ENCODE measurements at places on chromosomes 5 and 9. TPM values are rescaled to one million over a fixed set of nuclear protein-coding genes. Genes with fewer than 3 reads are reported as not detected.
A peak's percentile ranks its signal among the peaks of the same experiment; 100 is the strongest.

- no peak for DNase-seq
Measured at GRCh38 chr5:36180556-36181350, 28.8 kb downstream of the SKP2 start.

GRCh38 chr9:122055701-122056100 is 37.4 kb downstream of the TTLL11 start:
- no peak for DNase-seq

GRCh38 chr9:133164191-133164590 is 477 bp upstream of the GBGT1 start:
- no peak for DNase-seq

- DNase-seq: no peak
Measured at GRCh38 chr9:104778802-104779201, 14.9 kb downstream of the NIPSNAP3B start.

DNA sequence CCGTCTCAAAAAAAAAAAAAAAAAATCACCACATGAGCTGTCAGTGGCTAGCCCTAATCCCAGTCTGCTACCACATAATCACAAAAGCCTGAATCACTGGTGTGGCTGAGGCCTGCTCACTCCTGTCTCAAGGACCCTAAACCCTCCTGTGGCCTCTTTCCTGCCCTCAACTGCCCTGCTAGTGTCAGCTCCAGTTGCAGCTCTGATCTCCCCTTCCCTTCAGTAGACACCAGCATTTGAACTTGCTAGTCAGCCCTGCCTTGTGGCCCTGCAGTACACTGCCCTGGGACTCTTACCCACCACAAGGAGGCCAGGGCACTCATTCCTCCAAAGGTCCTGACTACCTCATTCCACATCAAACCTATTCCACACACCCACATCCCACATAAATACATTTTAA is 9.5 kb upstream of the P4HA2 start:
- no peak for DNase-seq

DNA sequence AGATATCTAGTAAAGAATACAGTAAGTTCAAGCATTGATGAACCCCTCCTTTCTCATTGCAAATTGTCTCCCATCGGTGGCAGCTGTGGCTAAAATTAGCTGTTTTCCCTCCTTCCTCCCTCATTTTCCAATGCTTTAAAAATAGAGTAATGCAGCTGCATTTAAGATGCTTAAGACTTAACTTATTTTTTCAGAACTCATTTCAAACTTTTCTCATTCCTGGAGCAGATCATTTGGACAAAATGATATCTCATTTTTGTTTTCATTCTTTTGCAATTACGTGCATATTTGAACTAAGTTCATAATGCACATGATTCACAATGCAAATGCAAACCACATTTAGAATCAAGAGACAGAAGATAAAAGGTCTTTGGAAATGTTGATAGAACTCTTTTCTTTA is 14.6 kb downstream of the HSPB3 start:
- no peak for DNase-seq

- no peak for DNase-seq
Measured at GRCh38 chr5:56498759-56499395, 265.7 kb upstream of the ANKRD55 start.

- no peak for DNase-seq
Measured at GRCh38 chr9:127098916-127099553, 23.4 kb downstream of the ANGPTL2 start.

DNA sequence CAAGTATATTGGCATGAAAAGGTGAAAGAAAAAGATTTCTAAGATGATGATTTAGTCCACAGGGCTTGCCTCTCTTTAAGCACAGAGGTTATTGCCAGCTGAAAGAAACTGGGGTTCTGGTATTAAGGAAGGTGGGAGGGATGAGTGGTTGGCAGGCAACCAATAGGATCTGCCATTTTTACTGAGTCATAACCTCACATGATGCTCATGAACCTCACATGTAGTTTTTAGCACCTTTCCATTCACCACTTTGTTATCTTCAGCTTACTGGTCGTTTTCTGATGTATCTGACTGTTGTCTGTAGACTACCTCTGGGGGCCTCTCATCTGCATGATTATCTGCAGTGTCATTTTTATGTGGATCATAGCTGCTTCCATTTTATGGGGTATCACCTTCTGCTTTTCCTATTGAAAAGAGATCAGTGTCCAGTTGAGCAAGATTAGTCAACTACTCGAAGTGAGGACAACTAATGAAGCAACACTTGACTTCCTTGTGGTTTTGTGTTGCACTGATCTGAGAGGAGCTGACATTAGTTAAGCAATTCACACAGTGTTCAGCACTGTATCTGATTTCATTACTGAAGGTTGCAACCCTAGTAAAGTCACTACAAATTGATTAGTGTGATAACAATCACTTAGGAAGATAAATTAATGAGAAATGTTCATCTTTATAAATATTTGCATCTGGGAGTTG is 186.3 kb downstream of the SGCD start:
- no peak for DNase-seq

GRCh38 chr5:180522330-180522729 is 28.2 kb downstream of the CNOT6 start:
- DNase-seq: no peak

DNA sequence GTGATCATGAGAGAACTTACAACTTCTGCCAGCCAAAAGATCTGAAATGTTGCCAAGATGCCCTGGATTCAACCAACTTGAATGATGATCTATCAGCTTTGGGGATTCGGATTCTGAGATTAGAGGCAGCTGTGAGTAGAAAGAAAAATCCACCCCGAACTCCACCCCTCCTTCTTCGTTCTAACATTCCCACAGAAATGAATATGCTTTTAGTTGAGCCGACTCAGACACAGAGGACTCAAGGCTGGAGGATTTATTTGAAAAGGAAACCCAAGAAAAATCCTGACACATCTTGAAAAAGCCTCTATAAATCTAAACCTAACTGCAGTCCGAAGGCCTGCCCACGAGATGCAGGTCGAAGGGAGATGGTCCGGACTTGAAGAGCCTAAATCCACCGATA is 275.0 kb downstream of the GAS1 start:
- no peak for DNase-seq

DNA sequence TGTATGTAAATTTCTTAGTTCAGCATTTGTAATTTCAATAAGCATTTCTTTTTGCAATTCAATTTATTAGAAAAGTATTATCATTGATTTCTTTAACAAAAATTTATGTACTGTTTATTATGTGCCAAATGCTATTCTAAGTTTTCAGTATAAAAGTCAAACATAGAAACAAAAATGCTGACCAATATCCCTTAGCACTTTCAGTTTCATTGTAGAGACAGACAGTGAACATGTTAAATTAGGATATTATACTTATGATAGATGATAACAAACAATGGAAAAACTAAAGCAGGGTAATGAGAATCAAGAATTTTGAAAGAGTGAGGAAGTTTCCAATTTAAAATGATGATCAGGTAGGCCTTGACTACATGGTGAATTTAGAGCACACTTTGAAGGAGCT is 1106.0 kb downstream of the TAF11L14 start:
- DNase-seq: no peak

- no peak for DNase-seq
Measured at GRCh38 chr5:135477613-135478066, 25.5 kb upstream of the TIFAB start.

DNA sequence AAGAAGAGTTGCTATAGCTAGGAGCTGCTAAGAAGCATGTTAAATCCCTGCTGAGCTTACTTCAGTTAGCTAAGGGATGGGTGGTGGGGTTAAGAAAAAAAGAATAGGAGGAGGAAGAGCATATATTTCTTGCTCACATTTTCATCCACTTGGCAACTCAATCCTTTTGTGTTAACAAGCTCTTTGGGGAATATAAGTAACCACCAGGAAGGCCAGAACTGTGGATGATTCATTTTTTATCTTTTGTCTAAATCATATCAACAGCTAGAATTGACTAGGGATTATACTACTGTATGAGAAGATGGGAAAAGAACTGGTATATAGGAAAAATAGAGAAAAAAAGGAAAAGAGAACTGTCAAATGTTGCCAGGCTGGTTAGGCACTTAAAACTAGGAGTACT is 555.3 kb upstream of the ARRDC3 start:
- DNase-seq: no peak

DNA sequence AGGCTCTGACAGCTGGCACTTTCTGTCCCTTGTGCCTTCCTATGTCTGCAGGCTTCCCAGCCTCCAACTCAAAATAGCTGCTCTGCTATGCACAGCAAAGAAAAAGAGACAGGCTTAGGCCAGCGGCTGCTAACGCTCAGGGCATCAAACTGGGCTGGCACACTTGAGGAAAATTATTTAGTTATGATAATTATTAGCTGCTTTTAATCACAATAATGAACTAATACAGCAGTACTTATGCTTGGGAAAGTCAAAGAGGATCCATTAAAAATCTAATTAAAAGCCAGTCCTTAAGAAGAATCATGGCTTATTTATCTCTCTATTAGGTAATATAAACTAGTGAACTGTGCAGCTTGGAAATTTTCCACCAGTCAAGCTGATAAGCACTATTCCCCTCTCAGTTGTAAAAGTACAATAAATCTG is 233.2 kb downstream of the SLIT3 start:
- no peak for DNase-seq

- no peak for DNase-seq
Measured at GRCh38 chr9:115411516-115411915, 293.6 kb upstream of the TNC start.

DNA sequence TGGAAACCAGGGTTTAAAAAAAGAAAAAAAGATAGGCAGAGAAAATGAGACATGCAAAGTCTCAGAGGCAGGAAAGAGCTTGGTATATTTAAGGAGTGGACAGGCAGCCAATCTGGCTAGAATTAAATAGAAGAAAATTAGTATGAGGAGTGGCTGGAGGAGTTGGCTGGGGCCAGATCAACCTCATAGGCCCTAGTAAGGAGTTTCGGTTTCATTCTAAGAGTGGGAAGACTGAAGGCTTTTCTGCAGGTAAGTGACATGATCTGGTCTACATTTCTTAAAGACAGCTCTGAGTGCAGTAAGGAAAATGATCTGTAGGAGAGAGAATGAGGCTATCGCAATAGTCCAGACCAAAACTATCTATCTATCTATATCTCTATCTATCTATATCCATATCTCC is 27.5 kb downstream of the ADRB2 start:
- DNase-seq: no peak

DNA sequence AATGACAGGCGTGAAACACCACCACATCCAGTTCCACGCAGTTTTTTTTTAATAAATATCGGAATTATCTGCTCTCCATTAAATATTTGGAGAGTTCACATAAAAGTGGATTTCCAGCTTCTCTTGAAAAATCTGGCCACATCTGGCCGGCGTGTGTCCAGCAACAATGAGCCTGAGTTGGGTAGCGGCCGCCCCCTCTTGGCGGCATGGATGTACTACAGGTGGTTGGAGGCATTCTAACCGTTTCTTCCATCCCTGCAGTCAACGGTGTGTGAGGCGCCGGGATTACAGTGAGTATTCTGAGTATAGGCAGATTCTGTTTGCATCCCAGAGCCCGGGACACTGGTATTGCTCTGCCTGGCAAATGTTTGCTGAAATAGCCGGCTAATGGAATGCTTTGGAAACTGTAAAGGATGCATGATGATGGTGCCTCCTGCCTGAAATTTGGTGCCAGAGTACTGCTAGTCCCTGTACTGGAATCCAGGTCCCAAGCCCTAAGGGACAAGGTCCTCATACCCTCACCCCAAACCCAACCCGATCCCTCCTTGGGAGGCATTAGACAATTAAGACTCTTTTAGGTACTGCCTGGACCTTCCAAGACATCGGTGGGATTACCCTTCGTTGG is 13.6 kb upstream of the GM2A start:
- peak; percentile 37 for DNase-seq

DNA sequence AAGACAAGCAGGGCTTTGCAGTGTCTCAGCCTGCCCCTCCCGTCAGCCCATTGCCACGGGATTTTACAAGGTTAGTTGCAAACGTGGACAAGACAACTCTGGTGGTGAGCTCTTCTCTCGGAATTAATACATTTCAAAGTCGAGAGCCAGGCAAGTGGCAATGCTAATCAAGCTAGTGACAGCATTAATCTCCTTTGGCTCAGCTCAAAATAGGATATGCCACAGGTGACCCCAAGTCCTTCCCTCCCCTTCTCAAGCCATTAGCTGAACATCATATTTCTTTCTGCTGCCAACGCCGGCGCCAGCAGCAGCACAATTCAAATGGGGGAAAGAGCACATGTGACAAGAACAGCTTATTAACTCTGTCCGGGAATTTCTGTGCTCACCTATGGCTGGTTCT is 190.1 kb downstream of the ATPSCKMT start:
- no peak for DNase-seq

GRCh38 chr9:80867731-80868130 is 821.6 kb downstream of the TLE1 start:
- no peak for DNase-seq

GRCh38 chr5:59007460-59008063 is 424.7 kb downstream of the RAB3C start:
- no peak for DNase-seq

GRCh38 chr5:60677850-60678664 is 21.9 kb downstream of the DEPDC1B start:
- peak; percentile 71 for DNase-seq

GRCh38 chr5:163562071-163562470 is 56.7 kb downstream of the MAT2B start:
- no peak for DNase-seq

DNA sequence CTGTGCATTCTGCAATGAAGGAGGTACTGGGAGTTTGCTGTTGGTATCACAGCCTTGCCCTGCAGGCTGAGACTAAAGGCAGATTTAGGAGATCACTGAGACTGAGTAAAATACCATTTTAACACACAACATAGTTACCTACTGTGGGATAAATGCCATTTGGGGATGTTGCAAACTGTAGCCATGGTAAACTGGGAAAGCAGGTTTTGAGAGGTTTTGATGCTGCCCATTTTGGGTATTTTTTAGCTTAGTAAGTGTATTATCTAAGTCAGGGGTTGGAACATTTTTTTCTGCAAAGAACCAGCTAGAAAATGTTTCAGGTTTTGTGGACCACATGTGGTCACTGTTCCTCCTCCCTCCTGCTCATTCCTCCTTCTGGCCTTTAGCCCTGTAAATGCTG is 108.9 kb downstream of the EHMT1 start:
- DNase-seq: no peak

- no peak for DNase-seq
Measured at GRCh38 chr9:133864011-133864410, 125.9 kb upstream of the SARDH start.

GRCh38 chr5:180720486-180720885 is 19.4 kb downstream of the OR2Y1 start:
- no peak for DNase-seq

GRCh38 chr9:28770827-28771226 is 1197.5 kb upstream of the C9orf72 start:
- no peak for DNase-seq

- no peak for DNase-seq
Measured at GRCh38 chr5:169753795-169754194, 116.7 kb downstream of the DOCK2 start.

GRCh38 chr9:113454914-113455761 is 8.4 kb upstream of the RGS3 start:
- peak; percentile 32 for DNase-seq

GRCh38 chr5:126587551-126588390 is 7.2 kb downstream of the ALDH7A1 start:
- no peak for DNase-seq

Gene PCDH12
- not detected for total RNA-seq

Gene SLC45A2
- not detected for total RNA-seq

Gene PHF24
- total RNA-seq: 0.07 TPM

Gene ZDHHC11B
- not detected for total RNA-seq

Gene CER1
- not detected for total RNA-seq

Gene SNCAIP
- total RNA-seq: not detected

Gene NDUFS4
- 87.7 TPM for total RNA-seq

Gene ECM2
- not detected for total RNA-seq

Gene CBY3
- total RNA-seq: not detected

Gene N4BP3
- 1.8 TPM for total RNA-seq

Gene DDX4
- not detected for total RNA-seq

Gene IL4
- total RNA-seq: not detected

Gene NTNG2
- 5.1 TPM for total RNA-seq

Gene HACD4
- 2.2 TPM for total RNA-seq

Gene ENHO
- total RNA-seq: 4.0 TPM

Gene SHISAL2B
- total RNA-seq: not detected
